ENCODE measurements at places on chromosomes 16 and 17.

DNA sequence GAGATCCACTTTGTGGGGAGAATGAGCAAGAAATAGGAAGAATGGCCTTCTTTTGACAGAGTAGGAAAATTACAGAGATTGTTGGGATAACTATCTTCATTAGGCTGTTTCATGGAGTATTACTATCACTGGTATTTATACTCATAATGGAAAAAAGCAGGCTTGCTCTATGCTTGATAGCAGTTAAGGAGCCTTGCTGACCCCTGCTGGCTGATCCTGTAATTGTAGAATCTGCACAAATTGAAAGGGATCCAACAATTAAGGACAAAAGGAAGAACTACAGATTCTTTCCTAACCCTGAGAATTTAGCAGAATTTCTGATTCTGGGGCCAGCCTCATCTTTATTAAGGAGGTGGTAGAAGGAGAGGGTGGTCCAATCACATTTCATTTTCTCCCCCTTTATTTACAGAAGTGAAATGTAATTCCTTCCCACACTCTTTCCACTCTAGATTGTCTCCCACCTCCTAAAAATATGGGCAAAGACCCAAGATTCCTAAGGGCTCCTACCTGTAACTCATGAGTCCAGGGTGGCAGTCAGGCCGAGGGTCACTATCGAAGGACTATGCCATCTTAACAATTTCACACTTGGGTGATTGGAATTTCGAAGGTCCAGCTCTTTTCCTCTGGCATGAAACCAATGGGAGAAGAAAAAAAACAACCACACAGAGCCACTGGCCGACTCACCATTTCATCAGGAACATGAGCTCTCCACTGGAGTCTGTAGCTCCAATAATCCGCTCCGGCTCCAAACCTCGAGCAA lies 26.3 kb downstream of the NFE2L1 start:
- DNase-seq = peak; percentile 81

GRCh38 chr17:44221084-44221861 lies 1.8 kb upstream of the UBTF start:
- DNase-seq = peak; percentile 67

- peak; percentile 74 for DNase-seq
Measured at GRCh38 chr17:78360371-78361224, 721 bp upstream of the SOCS3 start.

- DNase-seq = peak; percentile 93
Measured at GRCh38 chr16:3819746-3820724, 60.5 kb downstream of the CREBBP start.

DNA sequence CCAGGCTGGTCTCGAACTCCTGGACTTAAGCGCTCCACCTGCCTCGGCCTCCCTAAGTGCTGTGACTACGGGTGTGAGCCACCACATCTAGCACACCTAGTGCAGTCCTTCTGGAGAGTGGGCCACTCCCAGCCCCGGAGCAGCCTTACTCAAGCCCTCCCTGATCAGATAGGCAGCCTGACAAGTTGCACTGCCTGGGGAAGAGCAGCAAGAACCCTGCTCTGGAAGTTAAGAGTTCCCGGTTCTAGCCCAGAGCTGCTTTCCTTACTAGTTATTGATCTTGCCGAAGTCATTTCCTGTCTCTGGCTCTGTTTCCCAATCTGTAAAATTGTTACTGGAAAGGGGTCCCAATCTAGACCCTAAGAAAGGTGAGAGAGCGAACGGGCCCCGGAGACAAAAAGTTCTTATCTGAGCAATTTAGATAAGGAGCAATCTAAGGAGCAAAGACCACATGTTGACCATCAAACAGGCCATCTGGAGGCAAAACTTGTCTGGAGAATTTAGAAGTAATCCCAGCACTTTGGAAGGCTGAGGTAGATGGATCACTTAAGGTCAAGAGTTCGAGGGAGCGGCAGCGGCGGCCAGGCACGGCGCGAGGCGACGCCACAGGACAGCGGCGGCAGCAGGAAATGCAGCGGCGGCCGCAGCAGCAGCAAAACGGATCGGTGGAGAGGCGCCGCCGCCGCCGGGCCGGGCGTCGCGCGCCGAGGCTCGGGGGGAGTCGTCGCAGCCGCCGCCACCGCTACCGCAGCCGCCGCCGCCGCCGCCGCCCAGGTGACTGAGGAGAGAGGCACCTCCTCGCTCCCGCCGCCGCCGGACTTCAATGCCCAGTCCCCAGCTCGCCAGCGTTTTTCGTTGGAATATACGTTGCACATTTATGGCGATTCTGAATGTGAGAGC lies 4.3 kb upstream of the NAGLU start:
- peak; percentile 54 for DNase-seq

DNA sequence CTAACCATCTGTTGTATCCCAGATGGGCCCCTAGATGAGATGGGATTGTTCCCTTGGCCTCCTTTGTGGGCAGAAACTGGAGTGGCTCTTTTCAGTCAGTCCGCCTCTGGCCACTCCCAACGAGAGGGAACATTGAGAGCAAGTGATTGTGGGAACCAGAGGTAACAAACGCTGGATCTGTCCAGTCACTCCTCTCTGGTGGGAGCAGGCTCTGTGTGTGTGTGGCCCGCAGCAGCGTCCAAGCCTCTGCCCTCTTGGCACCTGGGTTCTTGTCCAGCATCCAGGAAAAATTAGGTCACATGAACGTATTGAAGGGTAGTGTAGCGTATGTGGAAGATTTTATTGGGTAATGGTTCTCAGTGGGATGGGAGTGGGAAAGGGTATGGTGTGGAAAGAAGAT lies 101.9 kb upstream of the COX10 start:
- DNase-seq = no peak

GRCh38 chr17:74424657-74425056 lies 7.2 kb upstream of the GPRC5C start:
- DNase-seq = no peak

GRCh38 chr16:58499092-58499511 lies 841 bp upstream of the NDRG4 start:
- DNase-seq = no peak

DNA sequence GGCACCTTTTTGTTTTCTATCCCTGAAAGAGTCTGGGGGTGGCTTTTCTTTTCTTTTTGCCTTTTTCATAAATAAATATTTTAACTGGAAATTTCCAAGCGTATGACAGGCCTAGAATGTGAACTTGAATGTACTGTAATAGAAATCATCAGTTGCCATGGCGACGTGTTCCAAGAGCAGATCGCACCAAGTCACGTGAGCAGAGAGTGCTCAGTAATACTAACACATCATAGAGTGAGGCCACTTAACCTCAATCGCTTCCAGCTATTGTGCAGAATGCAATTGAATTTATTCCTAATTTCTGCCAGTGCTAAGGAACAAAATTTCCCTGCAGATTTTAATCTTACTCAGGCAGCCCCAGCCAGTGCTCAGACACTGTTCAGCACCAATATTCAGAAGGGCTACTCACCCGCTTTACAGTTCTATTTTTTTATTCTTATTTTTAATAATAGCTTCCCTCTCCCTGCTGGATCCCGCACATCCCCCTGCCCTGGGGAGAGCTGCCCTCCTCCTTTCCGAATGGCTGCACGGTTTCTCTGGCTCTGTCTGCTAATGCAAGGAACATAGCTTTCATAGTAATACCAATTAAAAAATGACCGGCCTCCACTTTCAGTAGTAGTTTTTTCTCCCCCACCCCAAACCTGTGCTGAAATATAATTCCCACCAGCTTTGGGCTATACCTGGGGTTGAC lies 26.2 kb upstream of the PMFBP1 start:
- peak; percentile 78 for DNase-seq

DNA sequence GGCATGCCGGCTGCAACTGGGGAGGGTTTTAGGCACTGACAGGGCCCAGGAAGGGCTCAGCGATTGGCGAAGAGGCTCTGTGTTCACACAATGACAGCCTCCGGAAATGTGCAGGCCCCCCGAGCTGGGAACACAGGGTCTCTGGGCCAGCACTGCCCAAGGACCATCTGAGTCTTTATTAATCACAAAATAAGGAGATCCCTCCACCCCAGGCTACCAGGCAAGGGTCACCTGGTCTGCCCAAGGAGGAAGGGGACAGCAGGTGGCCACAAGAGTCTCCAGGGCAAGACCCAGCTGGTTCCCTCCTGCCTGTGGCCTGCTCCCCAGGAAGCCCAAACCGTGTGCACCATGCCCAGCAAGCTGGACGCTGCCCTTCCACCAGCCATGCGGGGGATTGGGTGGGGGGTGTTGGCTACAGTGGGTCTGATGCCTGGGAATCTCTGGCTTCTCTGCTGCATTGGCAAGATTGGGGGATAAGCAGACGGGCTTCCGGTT lies 52.1 kb upstream of the TNRC6C start:
- DNase-seq = no peak

GRCh38 chr17:82802075-82802780 lies 37.6 kb downstream of the ZNF750 start:
- no peak for DNase-seq

- peak; percentile 90 for DNase-seq
Measured at GRCh38 chr16:68707340-68708152, 29.5 kb upstream of the CDH1 start.

- peak; percentile 94 for DNase-seq
Measured at GRCh38 chr17:81553616-81554181, 1.5 kb upstream of the FAAP100 start.

DNA sequence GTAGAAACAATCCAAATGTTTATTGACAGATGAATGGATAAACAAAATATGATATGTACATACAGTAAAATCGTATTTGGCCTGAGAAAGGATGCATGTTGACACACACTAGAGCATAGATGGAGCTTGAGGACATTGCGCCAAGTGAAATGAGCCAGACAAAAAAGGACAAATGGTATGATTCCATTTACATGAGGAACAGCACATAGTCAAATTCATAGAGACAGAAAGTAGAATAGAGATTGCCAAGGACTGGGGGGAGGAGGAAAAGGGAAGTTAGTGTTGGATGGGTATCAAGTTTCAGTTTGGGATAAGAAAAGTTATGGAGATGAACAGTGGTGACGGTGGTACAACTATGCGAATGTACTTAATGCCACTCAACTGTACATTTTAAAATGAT lies 47.9 kb downstream of the COPRS start:
- no peak for DNase-seq

GRCh38 chr17:59151591-59151990 lies 3.4 kb downstream of the SKA2 start:
- no peak for DNase-seq

DNA sequence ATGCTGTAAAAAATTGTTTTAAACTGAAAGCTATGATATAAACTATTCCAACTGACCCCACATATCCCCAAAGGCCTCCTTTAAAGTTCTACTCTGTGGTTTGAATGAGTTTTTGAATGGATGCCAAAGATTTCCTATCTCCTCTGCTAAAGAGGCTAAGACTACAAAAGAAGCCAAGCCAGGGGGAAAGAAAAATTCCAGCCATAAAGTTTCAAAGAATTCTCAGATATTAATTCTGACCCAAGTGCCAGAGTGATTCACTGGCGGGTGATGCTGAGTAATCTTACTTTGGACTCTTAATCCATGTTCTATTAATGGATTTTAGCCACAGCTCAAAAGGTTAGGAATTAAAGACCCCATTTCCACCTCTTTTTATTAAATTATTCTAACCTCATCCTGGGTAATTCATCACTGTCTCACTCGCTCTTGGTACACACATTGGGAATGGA lies 60.7 kb downstream of the HS3ST3A1 start:
- DNase-seq = peak; percentile 96

- DNase-seq = no peak
Measured at GRCh38 chr16:50315346-50315997, 49.1 kb downstream of the ADCY7 start.

DNA sequence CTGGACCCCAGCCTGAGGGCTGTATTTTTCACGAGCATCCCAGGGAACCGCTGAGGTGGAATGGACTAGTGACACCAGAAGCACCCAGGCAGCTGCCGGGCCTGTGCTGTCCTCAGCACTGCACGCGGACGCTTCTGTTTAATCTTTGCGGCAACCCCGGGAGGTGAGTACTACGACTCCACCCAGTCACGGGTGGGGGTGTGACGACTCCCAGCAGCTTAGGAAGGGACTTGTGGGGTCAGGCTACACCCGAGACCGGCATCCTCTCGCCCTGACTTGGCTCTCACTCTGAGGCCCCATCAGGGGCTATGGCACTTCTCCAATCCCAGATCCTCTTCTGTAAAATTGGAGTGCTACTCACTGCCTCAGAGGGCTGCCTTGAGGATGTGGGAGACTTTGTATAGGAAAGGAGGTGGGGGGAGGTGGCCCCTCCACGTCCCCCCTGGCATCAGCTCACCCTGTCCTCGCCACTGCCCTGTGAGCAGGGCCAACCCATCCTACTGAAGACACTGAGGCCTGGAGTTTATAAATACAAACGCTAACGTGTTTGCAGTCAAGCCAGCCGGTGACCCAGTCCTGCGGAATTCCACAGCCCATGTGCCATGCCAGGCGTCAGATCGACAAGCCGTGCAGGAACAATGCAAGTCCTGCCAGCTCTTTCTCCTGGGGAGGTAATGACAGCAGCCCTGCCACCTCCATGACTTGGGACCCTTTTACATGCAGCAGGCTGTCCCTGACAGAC lies 44.4 kb downstream of the PPL start:
- DNase-seq = no peak

GRCh38 chr17:200586-200985 lies 19.1 kb upstream of the DOC2B start:
- DNase-seq = no peak

- DNase-seq = no peak
Measured at GRCh38 chr17:69961501-69962145, 113.4 kb upstream of the KCNJ16 start.

GRCh38 chr17:10309003-10309974 lies 63.5 kb downstream of the MYH13 start:
- DNase-seq = no peak

GRCh38 chr17:79034931-79035485 lies 11.0 kb downstream of the C1QTNF1 start:
- DNase-seq = no peak

DNA sequence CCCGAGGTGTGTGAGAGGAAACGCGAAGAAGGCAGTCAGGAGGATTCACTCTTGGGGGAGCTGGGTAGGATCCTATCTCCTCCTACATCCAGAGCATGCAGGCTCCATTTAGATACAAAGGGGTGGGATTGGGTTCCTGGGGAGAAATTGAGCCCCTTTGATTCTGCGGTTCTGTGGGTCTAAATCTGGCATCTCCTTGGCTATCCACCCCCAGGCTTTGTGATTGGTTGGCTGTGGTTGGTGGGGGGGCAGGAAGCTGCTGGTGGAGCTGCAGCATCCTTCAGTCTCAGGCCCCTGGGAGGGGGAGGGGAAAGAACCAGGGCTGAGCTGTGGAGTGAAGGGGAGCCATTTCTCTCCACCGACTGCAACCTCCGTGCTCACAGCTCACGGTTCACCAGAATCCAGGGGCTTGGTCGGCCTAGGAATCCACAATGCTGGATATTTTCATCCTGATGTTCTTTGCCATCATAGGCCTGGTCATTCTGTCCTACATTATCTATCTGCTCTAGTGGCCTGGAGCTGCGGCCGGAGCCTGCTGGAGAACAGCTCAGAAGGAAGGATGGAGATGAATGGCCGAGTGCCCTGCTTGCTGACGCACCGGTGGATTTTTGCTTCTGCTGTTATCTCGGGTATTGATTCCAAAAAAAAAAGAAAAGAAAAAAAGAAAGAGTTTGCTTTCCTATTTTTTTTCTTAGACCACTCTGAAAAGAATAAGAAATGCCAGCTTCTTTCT lies at the start of gene LASP1NB:
Gene LASP1NB (plus strand): TSS at position 352 of the 733 bp plus-strand sequence.
- no peak for DNase-seq

- DNase-seq = peak; percentile 51
Measured at GRCh38 chr17:78366109-78366848, 6.4 kb upstream of the SOCS3 start.

- DNase-seq = no peak
Measured at GRCh38 chr16:57759541-57760356, 24.2 kb downstream of the KATNB1 start.

- no peak for DNase-seq
Measured at GRCh38 chr16:80725566-80726162, 78.7 kb downstream of the CDYL2 start.
